NT2/D1 (cell line): ENCODE measurements at places on chromosomes 2 and 18.
A peak's percentile ranks its signal among the peaks of the same experiment; 100 is the strongest.

GRCh38 chr2:185152186-185152585, 553.9 kb downstream of the ZNF804A start:
- no peak for DNase-seq

DNA sequence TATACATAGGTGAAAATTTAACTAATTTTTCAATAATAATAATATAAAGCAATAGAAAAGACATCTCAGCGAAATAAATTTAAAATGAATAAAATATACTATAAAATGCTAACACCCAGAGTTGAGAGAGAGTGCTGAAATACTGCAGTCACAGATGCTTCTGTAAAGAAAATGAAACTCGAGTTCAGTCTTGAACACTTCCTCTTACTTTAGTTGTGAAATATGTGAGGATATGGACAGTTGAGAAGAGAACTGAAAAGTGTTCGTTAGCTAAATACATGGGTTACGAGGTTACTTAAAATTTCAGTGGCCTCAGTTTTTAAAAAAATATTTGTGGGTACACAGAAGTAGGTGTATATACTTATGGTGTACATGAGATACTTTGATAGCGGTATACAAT, 106.8 kb downstream of the DNAH7 start:
- no peak for DNase-seq

DNA sequence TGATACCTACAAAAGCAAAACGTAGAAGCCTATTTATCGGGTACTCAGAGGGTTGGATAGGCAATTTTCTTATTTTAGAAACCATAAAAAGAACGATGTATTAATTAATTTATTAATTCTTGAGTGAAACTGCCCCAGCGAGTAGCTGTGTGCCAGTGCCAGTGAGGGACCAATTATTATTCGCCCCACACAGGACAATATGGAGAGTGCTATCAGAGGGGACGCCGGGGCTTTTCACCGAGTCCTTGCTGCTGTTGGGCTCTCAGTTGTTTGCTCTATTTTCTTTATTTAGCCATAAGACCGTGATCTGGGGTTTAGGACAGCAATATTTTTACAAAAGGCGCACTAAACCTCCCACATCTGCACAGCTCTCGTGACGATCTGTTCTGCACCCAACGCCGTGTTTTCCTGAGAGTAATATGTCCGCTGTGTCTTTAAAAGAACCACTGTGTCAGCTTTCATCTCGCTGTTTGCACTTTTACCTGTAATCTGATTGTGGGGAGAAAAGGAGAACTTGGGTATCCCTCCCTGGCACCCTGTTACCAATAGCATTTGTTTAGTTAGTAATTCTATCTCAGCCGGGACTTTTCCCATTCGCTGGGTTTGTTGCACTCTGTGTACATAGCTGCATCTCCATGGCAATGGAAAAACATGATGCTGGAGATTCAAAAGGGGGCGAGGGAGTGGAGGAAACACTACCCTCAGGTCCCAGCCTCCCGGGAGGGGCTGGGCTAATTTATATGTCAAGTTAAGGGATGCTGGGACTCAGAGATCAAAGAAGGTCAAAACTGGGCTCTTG, 30.1 kb upstream of the ZNF516 start:
- DNase-seq, result no peak

DNA sequence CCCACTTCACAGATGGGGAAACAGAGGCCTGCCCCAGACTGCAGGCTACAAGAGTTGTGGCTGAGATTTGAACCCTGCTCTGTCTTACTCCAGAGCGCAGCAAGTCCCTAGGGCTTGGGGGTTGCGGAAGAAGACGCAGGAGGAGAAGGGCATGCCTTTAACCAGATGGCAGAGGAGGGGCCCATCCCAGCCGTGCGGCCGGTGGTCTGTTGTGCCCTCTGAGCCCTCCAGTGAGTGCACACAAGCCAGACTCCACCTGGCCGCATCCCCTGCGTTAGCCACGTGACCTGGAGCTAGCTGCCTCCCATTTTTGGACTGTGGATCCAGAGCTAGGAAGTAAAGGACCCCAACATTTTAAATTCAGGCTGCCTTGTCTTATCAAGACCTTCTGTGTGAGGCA, 2.8 kb downstream of the KCNIP3 start:
- no peak for DNase-seq

DNA sequence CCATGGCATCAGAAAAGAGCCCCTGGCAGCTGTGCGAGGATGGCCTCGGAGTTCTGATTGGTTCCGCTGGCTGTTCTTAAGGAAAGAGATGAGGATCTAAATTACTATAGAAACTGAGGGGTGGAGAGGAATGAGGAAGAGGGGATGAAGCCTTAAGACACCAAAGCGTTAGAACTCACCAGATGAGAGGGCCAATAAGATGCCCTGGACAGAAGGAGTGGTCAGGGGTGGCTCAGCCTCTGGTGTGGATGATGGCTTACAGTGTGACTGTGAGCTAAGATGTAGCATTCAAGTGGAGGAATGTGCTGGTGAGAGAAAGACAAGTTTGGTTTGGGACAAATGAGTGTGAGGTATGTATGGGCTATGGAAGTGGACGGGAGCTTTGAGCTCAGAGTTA, 97.8 kb downstream of the ZFP36L2 start:
- DNase-seq, result no peak

DNA sequence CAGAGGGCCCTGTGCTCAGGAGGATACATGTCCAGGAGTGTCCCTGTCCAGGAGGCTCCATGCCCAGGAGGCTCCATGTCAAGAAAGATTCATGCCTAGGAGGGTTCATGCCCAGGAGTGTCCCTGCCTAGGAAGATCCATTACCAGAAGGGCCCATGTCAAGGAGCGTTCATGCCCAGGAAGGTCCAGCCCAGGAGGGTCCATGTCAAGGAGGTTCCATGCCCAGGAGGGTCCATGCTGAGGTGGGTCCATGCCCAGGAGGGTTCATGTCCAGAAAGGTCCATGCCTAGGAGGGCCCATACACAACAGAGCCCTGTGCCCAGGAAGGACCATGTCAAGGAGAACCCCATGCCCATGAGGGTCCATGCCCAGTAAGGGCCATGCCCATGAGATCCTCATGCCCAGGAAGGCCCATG, 7.0 kb downstream of the GPR35 start:
- DNase-seq, result no peak

- no peak for DNase-seq
Observed at GRCh38 chr2:153575171-153575853, 96.8 kb upstream of the RPRM start.

GRCh38 chr2:159855143-159855542, 57.1 kb upstream of the CD302 start:
- no peak for DNase-seq

DNA sequence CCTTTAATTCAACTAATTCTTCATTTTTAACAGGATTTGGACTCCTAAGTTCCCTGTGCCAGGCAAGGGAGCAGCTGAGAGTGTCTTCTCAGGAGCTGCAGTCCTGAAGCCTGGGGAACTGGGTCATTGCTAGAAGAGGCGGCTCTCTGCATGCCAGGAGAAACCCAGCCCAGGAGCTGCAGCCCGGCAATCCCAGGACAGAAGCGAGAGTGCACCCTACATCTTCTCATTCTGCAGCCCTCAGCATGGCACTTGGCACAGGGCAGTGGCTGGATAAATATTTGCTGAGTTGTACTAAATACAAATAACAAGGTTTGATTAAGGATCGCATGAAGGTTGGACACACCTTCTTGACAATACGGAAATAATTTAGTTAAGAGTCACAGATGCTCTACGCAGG, 244.9 kb upstream of the PXDN start:
- DNase-seq, result no peak

DNA sequence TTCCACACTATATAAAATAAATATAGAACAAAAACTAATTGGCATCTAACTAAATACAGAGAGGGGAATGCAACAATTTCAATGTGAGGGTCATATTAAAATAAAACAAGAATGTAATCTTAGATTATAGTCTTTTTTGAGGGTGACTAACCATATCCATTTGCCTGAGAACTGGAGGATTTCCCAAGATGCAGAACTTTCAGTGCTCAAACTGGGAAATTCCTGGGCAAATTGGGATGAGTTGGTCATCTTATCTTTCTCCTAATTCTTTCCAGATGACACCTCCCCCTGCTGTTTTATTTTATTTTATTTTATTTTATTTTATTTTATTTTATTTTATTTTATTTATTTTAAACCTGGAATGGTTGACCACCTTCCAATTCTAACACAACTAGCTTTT, 846.2 kb downstream of the SLC4A3 start:
- DNase-seq, result no peak

- no peak for DNase-seq
Observed at GRCh38 chr2:71863396-71863795, 284.3 kb downstream of the CYP26B1 start.

- no peak for DNase-seq
Observed at GRCh38 chr18:13279181-13280069, 60.9 kb downstream of the LDLRAD4 start.

- DNase-seq, result no peak
Observed at GRCh38 chr2:72457801-72458516, 310.3 kb upstream of the CYP26B1 start.

DNA sequence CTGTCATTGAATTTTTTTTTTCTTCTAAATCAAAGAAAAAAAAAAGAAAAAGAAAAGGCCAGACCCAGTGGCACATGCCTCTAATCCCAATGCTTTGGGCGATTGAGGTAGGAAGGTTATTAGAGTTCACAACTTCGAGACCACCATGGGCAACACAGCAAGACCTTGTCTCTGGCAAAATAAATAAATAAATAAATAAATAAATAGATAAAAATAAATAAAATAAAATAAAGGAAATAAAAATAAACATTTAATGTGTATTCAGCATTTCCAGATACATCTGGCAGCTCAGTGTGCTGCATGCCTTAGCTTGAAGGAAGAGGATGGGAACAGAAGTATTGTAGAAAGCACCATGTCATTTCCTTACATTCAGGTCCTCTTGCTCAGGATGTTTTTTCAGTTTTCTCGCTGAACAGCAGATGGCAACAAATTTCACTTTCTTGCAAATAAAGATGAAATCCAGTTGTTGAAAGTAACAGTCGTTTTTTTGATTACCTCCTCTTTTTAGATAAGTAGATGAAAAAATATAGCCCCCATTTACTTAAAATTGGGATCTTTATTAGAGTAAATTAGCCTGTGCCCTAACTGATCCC, 25.7 kb upstream of the FAM178B start:
- peak; percentile 11 for DNase-seq

- no peak for DNase-seq
Observed at GRCh38 chr2:124702777-124703176, 677.7 kb downstream of the CNTNAP5 start.

GRCh38 chr2:156340377-156340776, 7.9 kb upstream of the NR4A2 start:
- no peak for DNase-seq

- no peak for DNase-seq
Observed at GRCh38 chr2:128437204-128437565, 118.5 kb upstream of the HS6ST1 start.

GRCh38 chr2:44679584-44679983, 261.9 kb upstream of the SIX3 start:
- DNase-seq, result no peak

DNA sequence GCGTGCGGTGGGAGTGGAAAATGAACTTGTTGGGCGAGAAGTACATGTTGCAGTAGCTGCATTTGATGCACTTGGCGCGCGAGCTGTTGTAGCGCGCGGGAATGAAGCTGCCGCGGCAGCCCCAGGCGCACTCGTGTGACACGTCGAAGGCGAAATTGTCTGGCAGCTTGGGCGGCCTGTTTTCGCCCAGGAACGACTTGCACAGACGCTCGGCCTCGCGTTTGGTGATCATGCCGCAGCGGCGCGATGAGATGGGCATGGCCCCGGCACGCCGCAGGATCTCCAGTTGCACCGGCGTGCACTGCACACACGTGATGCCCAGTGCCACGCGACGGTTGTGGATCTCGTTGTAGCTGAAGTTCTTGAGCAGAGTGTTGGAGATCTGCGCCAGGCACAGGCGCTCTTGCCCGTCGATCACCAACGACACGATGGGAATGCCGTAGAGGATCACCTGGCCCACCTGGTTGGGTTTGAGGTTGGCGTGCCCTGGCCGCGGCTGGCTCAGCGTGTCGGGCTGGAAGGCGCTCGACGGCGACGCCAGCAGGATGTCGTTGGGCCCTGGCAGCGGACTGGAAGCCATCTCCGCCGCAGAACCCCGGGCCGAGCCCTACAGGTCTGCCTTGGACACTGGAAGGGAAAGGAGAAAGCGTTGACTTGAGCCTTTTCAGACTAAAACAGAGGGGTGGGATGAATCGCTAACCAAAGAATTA, 2.7 kb downstream of the SKOR2 start:
- DNase-seq, result no peak

- DNase-seq, result no peak
Observed at GRCh38 chr2:133341575-133341974, 226.7 kb downstream of the NCKAP5 start.

DNA sequence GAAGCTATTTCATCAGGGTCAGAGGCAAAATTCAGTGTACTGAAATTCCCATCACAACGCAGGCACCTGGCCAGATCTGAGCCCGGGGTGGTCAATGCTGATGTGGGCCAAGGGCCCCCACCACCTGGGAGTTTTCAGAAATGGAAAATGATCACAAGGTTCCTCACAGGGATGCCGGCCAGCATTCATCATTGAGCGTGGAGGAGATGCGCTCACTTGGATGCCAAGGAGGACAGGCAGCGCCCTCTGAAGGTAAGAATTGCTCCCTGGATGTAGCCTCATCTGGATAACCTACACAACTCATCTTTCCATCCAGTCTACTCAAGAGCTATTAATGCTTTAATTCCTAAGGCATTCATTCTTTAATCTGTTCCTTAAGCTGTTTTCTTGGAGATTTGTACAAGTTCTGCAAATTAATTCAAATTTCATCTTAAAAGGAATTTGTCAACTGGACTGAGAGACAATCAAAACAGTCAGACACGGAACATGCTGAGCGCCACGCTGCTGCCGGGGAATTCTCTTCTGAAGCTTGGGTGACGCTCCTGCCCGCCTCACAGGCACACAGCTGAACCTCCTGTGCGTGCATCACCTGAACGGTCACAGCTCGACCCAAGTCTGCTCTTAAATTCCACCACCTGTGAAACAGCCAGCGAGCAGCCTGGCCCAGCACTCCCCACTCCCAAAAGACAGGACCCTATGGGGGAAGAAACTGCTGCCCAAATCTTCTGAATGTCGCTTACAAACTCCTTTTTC, 206.7 kb downstream of the HDAC4 start:
- DNase-seq, result no peak

DNA sequence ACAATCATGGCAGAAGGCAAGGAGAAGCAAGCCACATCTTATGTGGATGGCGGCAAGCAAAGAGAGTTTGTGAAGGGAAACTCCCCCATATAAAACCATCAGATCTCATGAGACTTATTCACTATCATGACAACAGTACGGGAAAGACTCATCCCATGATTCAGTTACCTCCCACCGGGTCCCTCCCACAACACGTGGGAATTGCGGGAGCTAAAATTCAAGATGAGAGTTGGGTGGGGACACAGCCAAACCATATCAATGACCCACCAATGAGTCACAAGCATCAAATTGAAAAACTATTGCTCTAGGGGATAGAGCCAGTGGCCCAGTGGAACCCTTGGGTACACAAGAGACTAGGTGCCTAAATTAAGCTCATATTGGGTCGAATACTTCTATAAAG, 157.4 kb downstream of the FBXO15 start:
- no peak for DNase-seq

- no peak for DNase-seq
Observed at GRCh38 chr18:75016025-75016717, 192.8 kb downstream of the PTGR3 start.

GRCh38 chr2:23699580-23699925, 227.4 kb downstream of the ATAD2B start:
- no peak for DNase-seq
